GM12864 (cell line): ENCODE measurements at places on chromosomes 11 and 22.

- no peak for DNase-seq
Observed at GRCh38 chr11:123702139-123702538, 39.3 kb downstream of the ZNF202 start.

DNA sequence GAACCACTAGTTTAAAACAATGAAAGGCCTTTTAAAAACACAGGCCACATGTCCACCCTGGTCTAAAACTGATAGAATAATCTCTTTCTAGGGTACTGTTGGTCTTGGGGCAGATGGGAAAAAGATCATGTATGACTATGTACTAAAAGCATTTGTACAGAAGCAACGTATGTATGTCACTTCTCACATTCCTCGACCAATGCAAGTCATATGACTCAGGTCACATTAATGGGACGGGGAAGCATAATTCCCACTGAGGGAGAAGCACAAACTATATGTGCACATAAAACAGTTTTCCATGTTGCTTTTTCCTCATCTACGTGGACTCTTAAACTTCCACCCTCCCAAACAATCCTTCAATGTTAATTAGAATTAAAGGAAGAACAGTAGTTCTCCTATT is 32.2 kb upstream of the GAB2 start:
- no peak for DNase-seq

DNA sequence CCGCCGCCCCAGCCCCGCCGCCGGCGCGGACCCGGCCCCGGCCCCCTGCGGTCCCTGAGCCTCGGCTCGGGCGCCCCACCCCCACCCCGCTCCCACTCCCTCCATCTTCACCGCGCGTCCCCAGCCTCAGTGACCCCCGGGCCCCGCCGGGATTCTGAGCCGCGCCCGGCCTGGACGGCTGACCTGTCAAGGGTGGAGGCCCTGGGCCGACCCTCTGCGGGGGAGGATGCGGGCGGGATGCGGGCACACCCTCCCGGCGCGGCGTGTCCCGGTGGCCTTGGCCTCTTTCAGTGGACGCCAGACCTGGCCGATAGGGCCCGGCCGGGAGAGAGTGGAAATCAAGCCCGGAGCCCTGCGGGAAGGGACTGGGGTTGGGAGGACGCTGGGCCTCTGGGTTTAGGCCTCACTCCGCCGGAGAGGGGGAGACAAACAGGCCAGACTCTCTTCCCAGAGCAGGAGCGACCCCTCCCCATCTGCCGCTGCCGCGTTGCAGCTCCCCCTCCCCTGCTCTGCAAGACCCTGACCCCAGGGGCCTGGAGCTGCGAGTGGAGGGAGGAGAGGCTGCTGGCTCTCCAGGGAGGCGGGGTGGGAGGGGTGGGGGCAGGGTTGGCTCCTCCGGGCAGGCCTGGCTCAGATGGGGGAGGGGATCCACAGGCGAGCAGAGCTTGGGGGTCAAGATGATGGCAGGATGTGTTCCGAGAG is 525 bp downstream of the MAPK8IP2 start:
- no peak for DNase-seq

DNA sequence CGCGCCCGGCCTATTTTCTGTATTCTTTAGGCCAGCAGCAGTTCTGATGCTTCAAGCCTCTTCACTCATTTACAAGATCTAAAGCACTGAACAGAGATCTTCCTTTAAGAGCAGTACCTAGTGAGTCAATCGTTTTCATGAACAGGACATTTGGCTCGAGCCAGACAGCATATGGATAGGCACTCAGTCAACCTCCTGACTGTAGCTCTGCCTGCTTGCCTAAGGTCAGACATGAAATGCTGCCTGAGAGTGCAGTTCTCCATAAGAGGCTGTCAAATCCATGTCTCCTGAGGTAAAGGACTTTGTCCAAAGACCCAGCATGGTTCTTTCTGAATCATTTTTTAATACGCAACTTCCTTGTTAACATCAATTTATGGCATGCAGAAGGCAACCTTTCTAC is 941.2 kb downstream of the DLG2 start:
- DNase-seq = no peak

- no peak for DNase-seq
Observed at GRCh38 chr11:1292018-1292643, 17.3 kb downstream of the TOLLIP start.

DNA sequence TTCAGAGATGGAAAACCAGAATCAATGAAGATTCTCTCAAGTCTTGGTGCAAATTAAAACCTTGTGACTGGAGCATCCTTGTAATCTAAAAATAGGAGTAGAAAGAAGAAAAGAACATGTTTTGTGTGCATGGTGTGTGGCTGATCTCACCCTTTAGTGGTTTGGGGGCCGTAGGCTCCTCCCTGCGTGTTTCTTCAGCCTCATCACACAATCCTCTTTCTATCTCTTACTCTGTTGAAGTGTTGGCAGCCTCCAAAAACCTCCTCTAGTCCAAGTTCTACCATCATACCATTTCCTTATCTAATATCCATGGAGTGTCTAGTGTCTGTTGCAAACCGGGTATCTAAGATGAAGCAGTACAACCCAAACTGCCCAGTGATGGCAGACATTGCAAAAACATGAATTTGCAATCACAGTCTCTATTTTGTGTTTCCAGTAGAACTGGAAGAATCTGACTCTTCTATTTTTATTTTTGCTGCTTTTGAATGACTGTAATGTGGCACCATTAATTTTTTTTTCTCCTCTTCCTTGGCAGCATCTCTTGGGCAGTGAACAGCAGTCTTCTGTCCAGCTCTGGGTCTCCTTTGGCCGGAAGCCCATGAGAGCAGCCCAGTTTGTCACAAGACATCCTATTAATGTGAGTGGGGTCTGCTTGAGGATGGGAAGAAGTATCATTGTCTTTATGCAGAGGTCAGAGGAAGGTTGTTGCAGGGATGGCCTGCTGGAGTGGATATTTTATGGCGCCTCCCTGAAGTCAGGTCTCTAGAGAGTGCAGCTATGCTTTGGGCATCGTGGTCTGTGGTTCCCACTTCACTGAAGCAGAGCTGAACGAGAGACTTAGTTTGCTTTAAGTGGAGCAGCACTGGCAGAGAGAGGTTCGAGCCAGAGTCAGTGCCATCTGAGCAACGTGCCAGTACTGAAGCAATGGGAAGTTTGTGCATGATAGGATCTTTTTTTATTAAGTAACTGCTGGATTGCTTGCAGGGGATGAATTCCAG is 60.0 kb upstream of the SORL1-AS1 start:
- no peak for DNase-seq

- no peak for DNase-seq
Observed at GRCh38 chr11:133803026-133803425, 42.3 kb downstream of the SPATA19 start.

GRCh38 chr11:95461858-95462257 is 230.9 kb upstream of the SESN3 start:
- DNase-seq = no peak

- no peak for DNase-seq
Observed at GRCh38 chr22:46674367-46674781, 54.2 kb downstream of the GRAMD4 start.

DNA sequence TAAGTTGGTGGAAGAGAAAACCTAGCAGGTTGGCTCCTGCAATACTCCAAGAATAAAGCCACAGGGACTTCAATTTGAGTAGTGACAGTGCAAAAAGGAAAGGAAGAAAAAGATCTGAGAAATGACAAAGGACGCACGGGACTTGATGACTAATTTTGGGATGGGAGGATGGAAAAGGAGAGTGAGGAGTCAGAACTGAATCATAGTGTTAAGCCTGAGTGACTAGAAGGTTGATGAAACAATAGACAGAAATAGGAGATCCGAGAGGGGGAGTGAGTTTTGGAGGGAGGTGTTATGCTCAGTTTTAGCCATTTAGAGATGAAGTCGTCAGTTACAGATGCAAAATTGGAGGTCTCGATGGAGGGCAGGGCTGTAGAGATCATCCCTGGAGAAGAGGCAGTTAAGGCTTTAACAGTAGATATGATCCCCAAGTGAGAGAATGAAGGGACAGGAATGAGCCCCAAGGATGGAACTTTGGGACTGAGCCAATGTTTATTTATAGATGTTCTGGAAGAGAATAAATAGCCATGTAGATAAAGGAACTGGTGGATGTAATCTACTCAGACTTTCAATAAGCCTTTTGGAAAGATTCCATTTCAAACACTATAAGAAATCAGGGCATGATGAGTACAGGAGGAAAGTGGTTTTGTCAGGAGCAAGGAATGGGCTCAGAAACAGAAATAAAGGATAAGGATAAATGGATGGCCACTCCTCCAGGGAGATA is 108.9 kb upstream of the NCAM1 start:
- no peak for DNase-seq

DNA sequence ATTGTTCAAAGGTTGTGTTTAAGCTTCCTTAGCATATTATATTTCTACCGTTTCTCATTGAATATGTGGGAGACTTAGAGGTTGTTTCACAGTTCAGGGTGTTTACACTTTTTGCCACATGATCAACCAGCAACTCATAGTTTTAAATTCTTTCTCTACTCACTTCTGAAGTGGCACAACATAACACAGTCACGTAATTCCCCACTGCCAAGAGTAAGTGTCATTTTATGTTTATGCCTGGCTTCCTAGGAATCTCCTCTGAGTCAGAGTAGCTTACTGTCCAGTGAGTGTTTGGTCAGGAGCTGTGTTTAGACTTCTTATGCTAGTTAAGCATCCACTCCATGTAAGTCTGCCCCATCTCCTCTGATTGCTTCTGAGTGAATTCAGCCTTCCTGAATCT is 520.8 kb upstream of the KIRREL3 start:
- DNase-seq = no peak

DNA sequence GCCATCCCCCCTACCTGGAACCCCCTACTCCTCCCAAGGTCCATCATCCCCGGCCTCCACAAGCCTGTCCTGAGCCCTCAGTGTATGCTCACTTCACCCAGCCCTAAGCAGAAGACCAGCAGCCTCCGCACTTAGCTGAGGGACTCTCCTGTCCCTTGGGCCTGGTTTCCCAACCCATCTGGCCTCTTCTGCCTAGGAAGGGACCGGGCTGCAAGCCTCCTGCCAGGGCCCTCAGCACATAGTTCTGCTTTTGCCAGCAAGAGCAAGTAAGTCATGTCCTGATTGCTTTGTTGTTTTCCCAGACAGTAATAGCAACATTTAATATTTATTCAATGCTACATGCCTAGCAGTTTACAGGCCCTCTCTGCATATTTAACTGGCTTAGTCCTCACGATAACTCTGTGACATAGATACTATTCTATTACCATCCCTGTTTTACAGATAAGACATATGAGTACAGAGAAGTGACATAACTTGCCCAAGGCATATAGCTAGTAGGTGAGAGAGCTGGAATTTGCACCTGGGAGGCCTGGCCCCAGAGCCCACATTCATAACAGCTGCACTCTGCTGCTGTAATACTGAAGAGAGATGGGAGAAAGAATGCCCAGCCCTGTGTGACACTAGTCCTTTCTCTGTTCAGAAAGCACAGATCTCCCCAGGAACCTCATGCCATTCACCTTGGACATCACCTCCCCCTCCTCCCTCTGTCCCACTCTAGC is 139.2 kb downstream of the PARVA start:
- DNase-seq = no peak

- no peak for DNase-seq
Observed at GRCh38 chr11:103649401-103649895, 387.0 kb upstream of the DDI1 start.

- no peak for DNase-seq
Observed at GRCh38 chr11:1498262-1498661, 11.7 kb upstream of the MOB2 start.

DNA sequence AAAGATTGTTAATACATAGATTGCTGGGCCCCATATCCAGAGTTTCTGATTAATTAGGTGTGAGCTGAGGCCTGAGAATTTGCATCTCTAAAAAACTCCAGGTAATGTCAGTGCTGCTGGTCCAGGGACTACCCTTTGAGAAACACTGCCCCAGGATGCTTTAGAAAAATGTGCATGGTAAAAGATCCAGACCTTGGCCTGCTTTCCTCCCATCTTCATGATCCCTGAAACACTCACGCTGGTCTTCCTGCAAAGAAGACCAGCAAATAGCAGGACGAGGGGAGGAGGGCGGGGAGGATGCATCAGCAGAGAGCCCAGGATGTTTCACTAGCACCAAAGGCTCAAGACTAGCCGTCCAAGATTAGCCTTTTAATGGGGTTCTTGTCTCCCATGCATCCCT is at the start of gene OR8A1:
Gene OR8A1, plus strand, starts transcription at position 301 of the 400 bp plus-strand sequence. CDS start 123 bp downstream, outside the sequence.
- no peak for DNase-seq

GRCh38 chr11:640021-640706 is 3.1 kb downstream of the DRD4 start:
- no peak for DNase-seq

DNA sequence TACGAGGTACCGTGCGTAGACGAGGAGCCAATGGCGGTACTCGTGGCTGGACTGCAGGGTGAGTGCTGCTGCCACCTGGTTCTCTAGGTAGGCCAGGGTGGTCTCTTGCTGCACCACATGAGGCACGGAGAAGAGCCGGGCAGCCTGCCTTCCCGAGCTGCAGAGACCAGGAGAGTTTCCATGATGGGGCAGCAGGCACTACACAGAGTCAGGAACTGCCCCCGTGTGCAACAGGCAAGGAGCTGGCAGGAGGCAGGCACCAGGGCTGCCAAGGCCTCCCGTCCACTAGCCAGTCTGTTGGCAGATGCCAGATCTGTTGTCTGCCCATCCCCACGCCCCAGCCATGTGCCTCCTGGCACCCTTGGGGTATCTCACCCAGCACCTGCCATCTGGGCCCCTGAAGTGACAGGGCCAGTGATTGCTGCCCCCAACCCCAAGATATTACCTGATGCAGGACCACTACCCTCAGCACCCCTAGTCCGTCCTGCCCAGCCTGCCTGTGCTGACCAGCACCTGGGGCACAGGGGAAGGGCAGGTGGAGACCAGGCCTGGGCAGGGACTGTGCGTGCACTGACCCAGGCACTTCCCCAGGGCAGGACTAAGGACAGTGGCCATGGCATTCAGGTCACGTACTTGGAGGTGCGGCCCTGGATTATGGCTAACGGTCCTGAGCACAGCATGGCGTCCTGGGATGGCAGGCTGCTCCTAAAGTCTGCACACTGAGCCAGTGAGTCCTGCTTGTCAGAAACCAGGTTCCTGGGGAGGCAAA is 62.0 kb upstream of the CLTCL1 start:
- no peak for DNase-seq

GRCh38 chr22:45164270-45165088 is 754 bp downstream of the NUP50 start:
- DNase-seq = no peak

DNA sequence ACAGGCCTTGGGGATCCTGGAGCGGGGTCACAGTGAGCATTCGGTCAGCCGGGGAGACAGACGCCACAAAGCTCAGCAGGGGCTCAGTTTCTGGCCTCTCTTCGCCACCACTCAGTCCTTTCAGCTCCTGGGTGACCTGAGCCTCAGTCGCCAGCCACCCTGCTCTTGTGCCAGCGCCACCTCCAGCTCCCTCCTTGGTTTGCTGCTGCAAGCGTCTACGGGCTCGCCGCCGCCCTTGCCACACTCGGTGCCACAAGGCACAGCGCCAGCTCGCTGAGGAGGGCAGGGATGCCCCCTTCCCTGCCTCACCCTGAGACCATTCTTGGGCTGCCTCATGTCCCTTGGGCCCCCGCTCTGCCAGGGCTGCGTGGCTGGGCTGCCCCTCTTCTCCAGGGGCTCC is 1.5 kb upstream of the EEF1G start:
- no peak for DNase-seq

DNA sequence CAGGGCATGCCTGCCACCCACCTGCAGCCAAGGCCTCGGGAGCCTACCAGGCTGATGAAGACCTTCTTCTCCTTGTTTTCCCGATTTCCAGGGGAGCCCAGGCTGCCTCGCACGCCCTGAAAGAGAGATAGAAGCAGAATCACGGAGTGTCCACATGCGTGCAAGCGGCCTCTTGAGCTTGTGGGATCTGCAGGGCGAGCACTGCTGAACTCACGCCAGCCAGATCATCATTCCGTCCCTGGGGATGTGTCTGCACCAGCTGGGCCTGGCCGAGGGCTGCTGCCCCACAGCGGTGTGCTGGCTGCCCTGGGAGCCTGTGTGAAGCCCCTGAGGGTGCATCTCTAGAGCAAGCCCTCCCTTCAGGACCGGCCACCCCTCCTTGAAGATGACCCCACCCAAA is 17.9 kb downstream of the USH1C start:
- no peak for DNase-seq
